A172 (cell line): ENCODE measurements at places on chromosomes 4 and X. TPM values are rescaled to one million over a fixed set of nuclear protein-coding genes. Genes with fewer than 3 reads are reported as not detected.

The AKAP14 gene
- total RNA-seq, result not detected in 2 replicates

The ZDHHC9 gene
- 10.4 and 18.8 TPM in 2 replicates for total RNA-seq

The CWH43 gene
- total RNA-seq, result not detected in 2 replicates

The CDX4 gene
- total RNA-seq, result not detected in 2 replicates

The AMBN gene
- 0.17 TPM in 1 of 2 replicates, not detected in the other for total RNA-seq

The CRMP1 gene
- total RNA-seq, result 51.5 and 55.6 TPM in 2 replicates

The EFHC2 gene
- 0.55 and 0.91 TPM in 2 replicates for total RNA-seq

The FSTL5 gene
- 29.3 and 30.1 TPM in 2 replicates for total RNA-seq

The DCAF12L1 gene
- not detected in 2 replicates for total RNA-seq

The TLR3 gene
- total RNA-seq, result 4.0 and 4.4 TPM in 2 replicates

The GABRG1 gene
- total RNA-seq, result not detected in 2 replicates

The MAGEA9B gene
- not detected in 2 replicates for total RNA-seq

The CLIC2 gene
- 2.6 and 4.8 TPM in 2 replicates for total RNA-seq

The ANXA3 gene
- 135 and 189 TPM in 2 replicates for total RNA-seq

The MAGED4B gene
- total RNA-seq, result 4.4 TPM in 1 of 2 replicates, not detected in the other
